Hepatocyte (in vitro differentiated cells): ENCODE measurements at places on chromosomes 4 and X. TPM values are rescaled to one million over a fixed set of nuclear protein-coding genes. Genes with fewer than 3 reads are reported as not detected.

DNA sequence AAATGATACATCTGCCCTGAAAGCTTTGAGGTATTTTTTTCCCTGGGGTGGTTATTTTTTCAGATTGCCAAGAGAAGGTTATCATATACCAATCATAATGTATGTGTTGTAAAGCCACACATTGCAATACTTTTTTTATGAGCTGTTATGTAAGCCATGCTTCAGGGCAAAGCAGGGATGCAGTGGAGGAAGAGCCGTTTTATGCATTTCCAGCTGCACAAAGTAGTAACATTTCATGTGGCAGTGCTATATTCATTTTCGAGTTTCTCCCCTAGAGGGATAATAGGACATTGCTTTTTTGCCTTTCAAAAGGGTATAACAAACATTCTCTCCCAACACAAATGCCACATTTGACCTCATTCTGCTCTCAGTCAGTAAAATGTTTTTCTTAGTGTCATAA is 68.5 kb downstream of the GALNT7 start:
- peaks cover 7% of the 10 kb centered on the region for H3K4me1 ChIP-seq
- no peaks in the 10 kb centered on the region for H3K36me3 ChIP-seq
- no peak overlapping the region for H3K27ac ChIP-seq
- no peak overlapping the region for H3K4me3 ChIP-seq

DNA sequence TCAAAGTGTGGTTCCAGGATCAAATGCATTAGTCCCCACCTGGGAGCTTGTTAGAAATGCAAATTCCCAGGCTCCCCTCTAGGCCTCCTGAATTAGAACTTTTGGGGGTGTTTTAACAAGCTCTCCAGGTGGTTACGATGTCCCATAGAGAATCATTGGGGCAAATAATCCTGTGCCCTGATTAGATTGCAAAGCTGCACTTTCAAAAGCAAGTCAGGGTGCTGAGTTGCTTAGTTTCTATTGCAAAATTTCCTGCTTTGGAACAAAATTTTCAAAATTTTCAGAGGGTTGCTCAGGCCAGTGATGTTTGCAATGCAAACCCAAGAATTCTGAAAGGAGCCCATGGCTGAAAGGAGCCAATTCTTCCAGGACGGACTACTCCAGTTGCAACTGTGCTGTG is 71.0 kb downstream of the MGST2 start:
- H3K4me1 ChIP-seq: peaks cover 41% of the 10 kb centered on the region
- no peak overlapping the region for H3K27ac ChIP-seq
- H3K4me3 ChIP-seq: no peak overlapping the region
- no peaks in the 10 kb centered on the region for H3K27me3 ChIP-seq
- no peak for DNase-seq

- H3K36me3 ChIP-seq: no peaks in the 10 kb centered on the region
- H3K27ac ChIP-seq: no peak overlapping the region
- H3K4me3 ChIP-seq: no peak overlapping the region
- H3K27me3 ChIP-seq: no peaks in the 10 kb centered on the region
- no peak for DNase-seq
These were observed 961.0 kb downstream of the PCDH18 start for GRCh38 chr4:136571315-136571714.

DNA sequence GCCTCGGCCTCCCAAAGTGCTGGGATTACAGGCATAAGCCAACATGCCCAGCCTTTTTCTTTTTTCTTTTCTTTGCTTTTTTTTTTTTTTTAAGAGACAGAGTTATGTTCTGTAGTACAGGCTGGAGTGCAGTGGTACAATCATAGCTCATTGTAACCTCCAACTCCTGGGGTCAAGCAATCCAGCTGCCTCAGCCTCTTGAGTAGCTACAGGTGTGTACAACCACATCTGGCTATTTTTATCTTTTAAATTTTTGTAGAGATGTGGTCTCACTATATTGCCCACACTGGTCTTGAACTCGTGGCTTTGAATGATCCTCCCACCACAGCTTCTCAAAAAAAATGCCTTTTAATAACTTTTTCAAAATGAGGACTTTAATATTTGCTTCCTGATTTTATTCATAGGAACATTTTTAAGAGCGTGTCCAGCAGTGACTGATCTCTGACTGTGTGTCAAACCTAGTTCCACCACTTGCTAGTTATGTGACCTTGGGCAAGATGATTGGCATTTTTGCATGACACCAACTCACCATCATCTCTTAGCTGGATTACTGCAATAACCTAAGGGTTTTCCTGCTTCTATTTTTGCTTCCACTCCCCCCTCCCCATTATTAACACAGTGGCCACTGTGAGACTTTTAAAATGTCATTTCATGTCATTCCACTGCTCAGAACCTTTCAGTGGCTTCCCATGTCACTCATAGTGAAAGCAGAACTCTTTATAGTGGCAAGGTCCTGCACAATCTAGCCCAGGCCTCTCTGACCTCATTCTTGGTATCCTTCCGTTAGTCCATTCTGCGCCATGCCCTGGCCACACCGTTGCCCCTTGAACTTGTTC is 4.5 kb upstream of the TNIP3 start:
- H3K4me3 ChIP-seq: no peak overlapping the region
- no peak overlapping the region for H3K27ac ChIP-seq
- H3K36me3 ChIP-seq: no peaks in the 10 kb centered on the region
- H3K27me3 ChIP-seq: no peaks in the 10 kb centered on the region

Gene CXorf49
- not detected in 2 replicates for total RNA-seq

Gene USP17L30
- total RNA-seq: not detected in 2 replicates

Gene TBCK
- total RNA-seq: 46.0 and 49.7 TPM in 2 replicates

Gene NAP1L2
- total RNA-seq: 1.6 and 2.3 TPM in 2 replicates
